ENCODE measurements at places on chromosomes 4 and X. TPM values are rescaled to one million over a fixed set of nuclear protein-coding genes. Genes with fewer than 3 reads are reported as not detected.

- H3K27me3 ChIP-seq, result no peaks in the 10 kb centered on the region
- H3K36me3 ChIP-seq, result peaks cover 13% of the 10 kb centered on the region
- peak overlapping the region; percentile 7 for H3K27ac ChIP-seq
- H3K4me3 ChIP-seq, result no peak overlapping the region
- no peak for DNase-seq
Measured at GRCh38 chrX:19625612-19626011, 110.3 kb upstream of the MAP3K15 start.

DNA sequence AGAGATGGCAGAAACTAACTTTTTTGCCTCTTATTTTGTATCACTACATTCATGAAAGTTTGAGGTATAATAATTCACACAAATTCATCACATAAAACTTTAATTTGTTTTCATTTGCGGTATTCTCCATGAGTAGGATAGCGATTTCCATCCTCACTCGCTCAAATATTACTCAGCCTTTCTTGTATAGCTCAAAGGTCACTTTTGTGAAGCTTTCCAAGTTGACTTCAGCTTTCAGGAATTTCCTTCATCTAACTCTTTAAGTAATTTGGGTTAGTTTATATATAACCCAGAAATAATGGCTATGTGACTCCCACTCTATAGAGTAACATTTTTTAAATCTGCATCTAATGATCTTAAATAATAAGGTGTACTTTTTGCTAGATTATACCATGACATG is 314.4 kb downstream of the IL1RAPL1 start:
- H3K27me3 ChIP-seq, result no peaks in the 10 kb centered on the region
- no peaks in the 10 kb centered on the region for H3K4me1 ChIP-seq
- DNase-seq, result no peak
- H3K27ac ChIP-seq, result no peak overlapping the region
- no peaks in the 10 kb centered on the region for H3K36me3 ChIP-seq

DNA sequence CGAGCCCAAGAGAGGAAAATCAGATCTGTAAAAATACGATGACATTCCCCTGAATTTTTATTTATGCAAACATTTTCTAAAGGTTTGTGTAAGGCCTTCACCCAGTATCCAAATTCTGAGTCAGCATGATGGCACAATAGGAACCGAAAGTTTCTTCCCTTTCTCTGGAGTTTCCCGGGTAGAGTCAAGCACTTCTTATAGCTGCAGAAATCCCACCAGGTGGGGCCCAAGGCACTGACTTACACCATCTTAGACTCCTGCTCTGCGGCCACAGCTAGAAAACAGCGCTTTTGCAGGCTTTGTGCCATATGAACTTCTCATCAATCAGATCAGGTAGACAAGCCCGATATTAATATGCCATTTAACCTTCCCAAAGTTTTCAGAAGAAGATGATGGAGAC is 13.4 kb downstream of the LEF1 start:
- H3K27me3 ChIP-seq, result no peaks in the 10 kb centered on the region
- H3K36me3 ChIP-seq, result peaks cover 21% of the 10 kb centered on the region
- peak overlapping the region; percentile 87 for H3K27ac ChIP-seq
- H3K4me3 ChIP-seq, result peak overlapping the region; percentile 14
- DNase-seq, result no peak
- peaks cover 72% of the 10 kb centered on the region for H3K4me1 ChIP-seq

DNA sequence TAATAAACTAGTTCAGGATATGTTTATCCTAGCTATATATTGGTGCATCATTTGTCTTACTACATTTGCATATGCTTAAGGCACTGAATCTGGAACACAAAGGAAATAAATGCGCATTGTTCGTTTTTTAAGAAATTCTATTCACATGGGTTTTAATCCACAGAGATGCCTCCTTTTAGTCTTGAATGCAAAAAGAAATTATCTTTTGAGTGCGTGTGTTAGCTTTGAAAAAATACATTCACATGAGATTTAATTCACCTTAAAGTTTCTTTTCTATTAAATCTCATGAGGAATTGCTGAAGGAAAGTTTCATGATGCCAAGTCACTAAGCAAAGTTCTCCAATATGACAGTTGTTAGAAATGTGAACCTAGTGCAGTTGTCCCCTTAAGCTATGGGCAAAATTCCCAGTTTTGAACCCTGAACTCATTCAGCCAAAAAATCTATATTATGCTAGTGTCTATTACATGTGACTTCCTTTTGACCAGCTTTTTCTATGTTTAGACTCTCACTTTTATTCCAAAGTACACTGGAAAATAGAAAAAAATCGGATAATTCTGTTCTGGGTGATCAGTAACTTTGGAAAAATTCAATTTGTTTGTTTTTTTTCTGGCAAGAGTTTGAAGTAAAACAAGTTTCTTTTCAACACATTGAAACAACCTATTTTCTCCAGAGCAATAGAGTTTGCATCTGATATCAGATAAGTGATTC is 426.2 kb upstream of the MAGEB2 start:
- no peak overlapping the region for H3K27ac ChIP-seq
- H3K4me1 ChIP-seq, result no peaks in the 10 kb centered on the region
- no peaks in the 10 kb centered on the region for H3K36me3 ChIP-seq
- no peaks in the 10 kb centered on the region for H3K27me3 ChIP-seq

DNA sequence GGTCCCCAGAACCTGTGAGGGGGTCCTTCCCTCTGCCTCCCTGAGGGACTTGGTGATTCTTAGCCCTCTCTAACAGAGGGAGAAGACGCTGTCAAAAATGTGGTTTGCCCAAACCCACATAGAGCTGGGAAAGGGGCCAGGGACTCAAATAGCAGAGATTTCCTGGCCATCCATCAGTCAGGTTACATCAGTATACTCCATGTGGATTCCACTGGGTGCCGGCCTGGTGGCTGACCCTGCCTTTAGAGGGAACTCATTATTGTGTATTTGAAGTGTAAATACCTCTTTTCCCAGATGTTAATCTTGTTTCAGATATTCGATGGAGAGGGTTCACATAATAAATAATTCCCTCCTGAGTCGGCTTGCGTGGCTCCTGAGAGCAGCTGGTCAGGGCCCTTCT is 130.3 kb downstream of the TBL1X start:
- H3K4me3 ChIP-seq, result no peak overlapping the region
- no peaks in the 10 kb centered on the region for H3K4me1 ChIP-seq
- no peak overlapping the region for H3K27ac ChIP-seq
- H3K36me3 ChIP-seq, result no peaks in the 10 kb centered on the region

Gene IL1RAPL1
- not detected for total RNA-seq

GRCh38 chr4:53005149-53005546 is 143.0 kb downstream of the RASL11B start:
- H3K4me1 ChIP-seq, result peaks cover 7% of the 10 kb centered on the region
- no peaks in the 10 kb centered on the region for H3K36me3 ChIP-seq
- H3K27me3 ChIP-seq, result no peaks in the 10 kb centered on the region
- no peak overlapping the region for H3K4me3 ChIP-seq

Gene SSX4B
- not detected for total RNA-seq

Gene CNGA1
- total RNA-seq, result not detected

DNA sequence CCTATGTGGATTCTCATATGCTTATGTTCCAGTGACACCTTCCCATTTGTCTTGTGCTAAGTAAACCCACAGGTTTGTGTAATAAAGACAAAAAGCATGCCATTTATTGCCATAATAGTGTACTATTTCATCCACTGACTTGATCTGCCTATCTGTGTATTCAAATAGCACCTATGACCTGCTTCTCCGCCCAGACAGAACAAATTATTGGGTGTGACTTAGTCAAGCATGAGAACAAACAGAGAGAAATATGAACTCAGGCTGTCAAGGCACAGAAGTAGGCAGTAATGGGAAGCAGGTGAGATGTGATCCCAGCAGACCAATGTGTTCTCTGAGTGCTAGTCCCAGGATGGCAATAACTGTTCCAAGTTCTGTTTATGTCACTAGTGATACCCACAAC is 25.4 kb downstream of the ELOVL6 start:
- H3K4me3 ChIP-seq, result no peak overlapping the region
- H3K27ac ChIP-seq, result no peak overlapping the region
- no peaks in the 10 kb centered on the region for H3K4me1 ChIP-seq
- DNase-seq, result no peak
- H3K27me3 ChIP-seq, result no peaks in the 10 kb centered on the region

DNA sequence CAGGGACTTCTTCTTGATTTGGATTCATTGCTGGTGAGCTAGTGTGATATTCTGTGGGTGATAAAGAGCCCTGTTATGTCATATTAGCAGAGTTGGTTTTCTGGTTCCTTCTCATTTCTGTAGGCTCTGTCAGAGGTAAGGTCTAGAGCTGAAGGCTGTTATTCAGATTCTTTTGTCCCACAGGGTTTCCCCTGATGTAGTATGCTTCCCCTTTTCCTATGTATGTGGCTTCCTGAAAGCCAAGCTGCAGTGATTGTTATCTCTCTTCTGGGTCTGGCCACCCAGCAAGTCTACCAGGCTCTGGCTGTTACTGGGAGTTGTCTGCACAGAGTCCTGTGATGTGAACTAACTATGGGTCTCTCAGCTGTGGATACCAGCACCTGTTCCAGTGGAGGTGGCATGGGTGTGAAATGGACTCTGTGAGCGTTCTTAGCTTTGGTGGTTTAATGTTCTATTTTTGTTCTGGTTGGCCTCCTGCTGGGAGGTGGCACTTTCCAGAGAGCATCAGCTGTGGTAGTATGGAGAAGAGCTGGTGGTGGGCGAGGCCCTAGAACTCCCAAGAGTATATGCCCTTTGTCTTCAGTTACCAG is 373.7 kb downstream of the AR start:
- H3K36me3 ChIP-seq, result no peaks in the 10 kb centered on the region
- no peak for DNase-seq
- H3K4me1 ChIP-seq, result no peaks in the 10 kb centered on the region
- no peak overlapping the region for H3K4me3 ChIP-seq
- H3K27me3 ChIP-seq, result no peaks in the 10 kb centered on the region
- no peak overlapping the region for H3K27ac ChIP-seq

GRCh38 chr4:183250831-183251230 is 69.2 kb downstream of the CLDN22 start:
- H3K4me1 ChIP-seq, result no peaks in the 10 kb centered on the region
- no peaks in the 10 kb centered on the region for H3K27me3 ChIP-seq
- no peak overlapping the region for H3K4me3 ChIP-seq
- no peak for DNase-seq
